AG08396 (cell line): ENCODE measurements at places on chromosomes 1 and 21.
A peak's percentile ranks its signal among the peaks of the same experiment; 100 is the strongest.

- peak; percentile 61 for DNase-seq
Observed at GRCh38 chr1:166944186-166944967, 31.0 kb downstream of the ILDR2 start.

GRCh38 chr1:1398677-1399186 is 403 bp downstream of the CCNL2 start:
- DNase-seq: no peak

- no peak for DNase-seq
Observed at GRCh38 chr1:31991182-31991581, 22.5 kb upstream of the KHDRBS1 start.

GRCh38 chr1:233561708-233562426 is 52.0 kb upstream of the KCNK1 start:
- no peak for DNase-seq

DNA sequence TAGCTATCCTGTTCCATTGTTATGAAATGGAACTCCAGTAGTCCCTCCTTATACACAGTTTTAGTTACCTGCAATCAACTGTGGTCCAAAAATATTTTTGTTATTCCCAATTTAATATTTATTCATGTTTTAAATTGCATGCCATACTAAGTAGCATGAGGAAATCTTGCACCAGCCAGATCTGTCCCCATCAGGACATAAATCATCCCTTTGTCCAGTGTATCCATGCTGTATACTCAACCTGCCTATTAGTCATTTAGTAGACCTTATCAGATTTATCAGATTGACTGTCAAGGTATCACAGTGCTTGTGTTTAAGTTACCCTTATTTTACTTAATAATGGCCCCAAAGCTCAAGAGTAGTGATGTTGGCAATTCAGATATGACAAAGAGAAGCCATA is 207.9 kb upstream of the DMRTA2 start:
- DNase-seq: no peak

GRCh38 chr21:37266515-37267221 is 466 bp downstream of the VPS26C start:
- DNase-seq: peak; percentile 23

DNA sequence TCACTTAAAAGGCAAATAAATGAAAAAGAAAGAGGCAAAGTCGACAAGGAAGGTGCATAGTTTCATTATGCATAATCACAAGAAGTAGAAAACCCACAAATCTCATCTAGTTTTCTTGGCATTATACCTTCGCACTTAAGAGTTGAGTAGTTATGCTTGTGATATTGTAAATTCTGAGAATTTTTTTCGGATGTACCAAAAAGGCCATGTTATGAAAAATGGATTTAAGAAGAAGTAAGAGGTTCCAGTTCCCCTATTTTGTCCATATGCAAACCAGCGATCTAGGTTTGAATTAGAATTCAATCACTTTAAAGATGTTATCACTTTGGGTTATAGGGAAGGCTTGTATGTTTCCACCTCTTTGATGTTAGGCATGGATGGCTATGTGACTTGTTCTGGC is 7.9 kb upstream of the ERICH3 start:
- no peak for DNase-seq

GRCh38 chr1:180953291-180954004 is 40.8 kb downstream of the KIAA1614 start:
- DNase-seq: no peak

DNA sequence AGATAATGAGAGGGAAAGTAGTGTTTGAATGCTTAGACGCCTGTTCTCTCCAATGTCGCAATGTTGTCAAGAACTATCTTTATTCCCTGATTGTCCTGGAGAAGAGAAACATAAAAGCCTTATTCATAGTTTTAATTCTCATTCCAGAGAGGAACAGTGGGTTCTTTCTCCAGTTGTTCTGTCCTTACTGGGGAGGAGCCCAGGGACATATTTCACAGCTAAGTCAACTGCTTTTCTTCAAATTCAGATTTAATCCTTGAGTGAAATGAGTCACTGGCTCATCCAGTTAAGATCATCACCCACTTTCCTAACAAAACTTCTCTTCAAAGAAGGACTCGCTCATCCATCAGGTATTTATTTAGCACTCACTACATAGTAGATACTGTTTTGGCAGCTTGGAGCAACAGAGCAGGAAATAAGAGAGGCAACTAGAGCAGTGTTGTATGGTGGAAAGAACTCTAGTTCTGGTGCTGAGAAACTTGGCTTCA is 365.7 kb upstream of the USP24 start:
- peak; percentile 46 for DNase-seq

- no peak for DNase-seq
Observed at GRCh38 chr1:11940260-11940921, 5.9 kb downstream of the PLOD1 start.

GRCh38 chr1:161196521-161197451 is 2.1 kb downstream of the ADAMTS4 start:
- peak; percentile 57 for DNase-seq

- DNase-seq: no peak
Observed at GRCh38 chr1:108590441-108590840, 30.5 kb downstream of the EEIG2 start.

GRCh38 chr1:243256590-243256989 is 749 bp downstream of the SDCCAG8 start:
- no peak for DNase-seq

DNA sequence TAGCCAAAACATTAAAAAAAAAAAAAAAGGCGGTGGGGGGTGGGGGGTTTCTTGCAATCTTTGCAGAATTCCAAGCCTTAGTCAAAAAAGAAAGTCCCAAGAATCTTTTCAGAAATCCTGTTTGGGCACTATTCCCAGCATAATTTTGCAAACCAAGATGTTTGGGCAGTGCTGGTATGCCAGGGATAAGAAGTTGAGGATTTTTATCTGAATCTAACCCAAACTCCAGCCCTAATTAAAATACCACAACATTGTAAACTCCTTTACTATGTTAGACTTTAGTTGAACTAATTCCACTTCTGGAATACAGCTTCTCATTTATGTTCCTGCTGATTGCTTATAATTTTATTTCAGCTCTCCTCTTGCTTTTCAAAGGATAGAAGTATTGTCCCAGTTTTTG is 504.1 kb upstream of the ADGRL2 start:
- no peak for DNase-seq
